ENCODE measurements at places on chromosomes 4 and X.

DNA sequence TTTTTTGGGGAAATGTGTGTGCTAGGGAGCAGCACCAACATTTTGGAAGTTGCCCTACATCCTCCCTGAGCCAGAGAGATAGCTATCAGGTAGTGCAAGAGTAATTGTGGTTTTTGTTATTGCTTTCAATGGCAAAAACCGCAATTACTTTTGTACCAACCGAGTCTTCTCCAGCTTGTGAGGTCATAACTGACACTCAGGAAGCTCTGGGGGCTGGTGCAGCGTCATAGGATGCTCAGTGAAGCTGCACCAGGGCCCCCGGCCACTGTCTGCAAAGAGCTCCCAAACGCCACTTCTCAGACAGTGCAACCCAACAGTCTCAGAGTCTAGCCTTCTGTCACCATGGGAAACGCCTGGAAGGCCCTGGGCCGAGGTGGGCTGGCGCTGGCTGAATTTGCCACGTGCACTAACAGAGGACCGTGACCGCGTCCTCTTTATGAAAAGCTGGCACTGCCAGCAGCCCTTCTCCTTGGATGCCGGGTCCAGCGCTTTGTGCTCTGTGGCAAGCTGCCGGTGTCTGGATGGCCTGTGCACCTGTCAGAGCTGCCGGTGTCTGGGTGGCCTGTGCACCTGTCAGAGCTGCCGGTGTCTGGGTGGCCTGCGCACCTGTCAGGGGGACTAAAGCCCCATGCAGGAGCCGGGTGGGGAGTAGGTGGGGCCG lies 19.4 kb downstream of the SH3TC1 start:
- DNase-seq = no peak

GRCh38 chrX:31658360-31658759 lies 586.5 kb upstream of the FTHL17 start:
- no peak for DNase-seq

- DNase-seq = no peak
Measured at GRCh38 chr4:168888715-168889215, 121.3 kb downstream of the CBR4 start.

DNA sequence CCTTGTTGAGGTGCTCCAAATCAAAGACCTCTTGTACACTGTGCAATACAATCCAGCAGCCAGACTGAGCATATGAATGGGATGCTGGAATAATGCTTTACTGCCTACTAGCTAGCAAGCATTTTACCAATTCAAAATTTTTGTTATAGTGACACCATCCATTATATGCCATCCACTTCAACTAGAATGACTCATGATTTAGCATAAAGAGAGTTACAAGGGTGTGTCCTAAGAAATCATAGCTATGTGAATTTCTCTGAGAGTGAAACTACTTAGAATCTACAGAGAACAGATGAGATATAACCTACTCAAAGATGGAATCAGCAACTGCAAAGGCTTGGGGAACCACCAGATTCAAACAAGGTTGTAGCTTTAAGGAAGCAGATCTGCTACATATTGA lies 221.9 kb downstream of the LHFPL1 start:
- no peak for DNase-seq

DNA sequence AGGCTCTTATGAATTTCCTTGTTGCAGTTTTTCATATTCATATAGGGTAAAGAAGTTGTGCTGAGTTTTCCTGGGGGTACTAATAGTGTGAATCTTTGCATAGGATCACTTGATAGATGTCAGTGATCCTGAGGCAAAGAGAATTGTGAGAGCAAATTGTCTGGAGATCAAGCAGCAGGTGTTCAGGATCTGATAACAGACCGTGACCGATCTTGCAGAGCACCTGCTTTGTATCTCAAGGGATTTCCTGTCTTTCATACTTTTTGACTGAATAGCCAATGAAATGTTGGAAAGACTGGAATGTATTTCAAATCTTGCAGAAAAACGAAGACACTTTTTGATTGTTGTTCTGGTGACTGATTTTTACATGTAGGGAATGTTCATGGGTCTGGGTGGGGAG lies 914.5 kb downstream of the STIM2 start:
- no peak for DNase-seq

DNA sequence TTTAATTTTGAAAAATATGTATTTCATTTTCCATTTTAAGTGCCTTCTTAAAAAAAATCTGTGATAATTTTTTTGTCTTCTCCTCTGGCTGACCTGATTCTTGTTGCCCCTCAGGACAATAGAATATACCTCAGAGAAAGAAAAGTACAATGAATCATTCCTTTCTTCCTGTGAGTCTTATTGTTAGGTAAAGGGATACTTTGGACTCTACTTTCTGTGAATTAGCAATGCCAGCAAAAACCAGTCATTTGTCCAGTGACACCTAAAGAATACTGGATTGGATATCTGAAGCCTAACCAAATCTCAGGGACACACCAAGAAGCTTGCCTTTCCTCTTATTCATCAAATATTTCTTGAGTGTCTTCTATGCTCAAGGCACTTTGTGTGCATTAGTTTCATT lies 102.1 kb downstream of the AREG start:
- DNase-seq = no peak

DNA sequence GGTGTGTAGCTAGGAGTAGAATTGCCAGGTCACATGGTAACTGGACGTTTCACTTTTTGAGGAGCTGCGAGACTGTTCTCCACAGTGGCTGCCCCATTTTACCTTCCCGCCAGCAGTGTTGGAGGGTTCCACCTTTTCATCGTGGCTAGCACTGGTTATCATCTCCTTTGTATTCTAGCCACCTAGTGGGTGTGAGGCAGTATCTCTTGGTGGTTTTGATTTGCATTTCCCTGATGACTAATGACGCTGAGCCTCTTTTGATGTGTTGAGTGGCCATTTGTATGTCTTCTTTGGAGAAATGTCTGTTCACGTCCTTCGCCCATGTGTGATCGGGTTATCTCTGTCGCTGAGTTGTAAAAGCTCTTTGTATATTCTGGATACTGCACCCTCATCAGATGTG lies 10.6 kb downstream of the ABCD1 start:
- no peak for DNase-seq

Measured in substantia nigra (tissue), 51 donors.